Stimulated activated CD8-positive, alpha-beta memory T cell treated with anti-CD3 and anti-CD28 coated beads, Interleukin-7, amount 100 ng/mL, for 1 hour (primary cell): ENCODE measurements at places on chromosomes 7 and 10.

- DNase-seq = no peak
Observed at GRCh38 chr10:63759335-63759734, 238.1 kb downstream of the REEP3 start.

DNA sequence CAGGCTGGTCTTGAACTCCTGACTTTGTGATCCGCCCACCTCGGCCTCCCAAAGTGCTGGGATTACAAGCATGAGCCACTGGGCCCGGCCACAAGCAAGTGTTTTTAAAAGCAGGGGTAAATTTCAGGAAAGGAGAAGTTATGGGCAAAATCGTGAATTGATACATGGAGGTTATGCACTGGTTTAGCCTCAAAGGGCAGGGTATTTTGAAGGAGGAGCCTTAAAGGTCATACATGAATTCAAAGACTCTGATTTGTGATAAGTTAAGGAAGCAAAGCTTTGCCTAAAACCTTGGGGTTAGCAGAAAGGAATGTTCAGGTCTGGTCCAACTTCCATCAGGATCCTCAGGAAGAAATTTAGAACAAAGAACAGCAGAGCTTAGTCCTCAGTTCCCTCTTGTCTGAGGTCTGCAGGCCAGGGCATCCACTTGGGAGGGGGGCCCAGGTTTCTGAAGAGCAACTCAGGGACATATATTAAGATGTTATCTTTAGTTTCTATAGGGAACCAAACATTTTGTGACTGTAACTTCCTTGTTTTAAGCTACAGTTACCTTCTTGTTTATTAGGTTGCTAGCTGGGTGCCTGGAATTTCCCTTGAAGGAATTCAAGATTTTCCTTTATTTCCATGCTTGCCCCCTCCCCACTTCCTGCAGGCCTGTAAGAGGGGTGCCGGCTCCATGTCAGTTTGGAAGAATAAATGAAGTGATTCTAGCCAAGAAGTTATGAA is 2.8 kb upstream of the REPIN1 start:
- no peak for DNase-seq

DNA sequence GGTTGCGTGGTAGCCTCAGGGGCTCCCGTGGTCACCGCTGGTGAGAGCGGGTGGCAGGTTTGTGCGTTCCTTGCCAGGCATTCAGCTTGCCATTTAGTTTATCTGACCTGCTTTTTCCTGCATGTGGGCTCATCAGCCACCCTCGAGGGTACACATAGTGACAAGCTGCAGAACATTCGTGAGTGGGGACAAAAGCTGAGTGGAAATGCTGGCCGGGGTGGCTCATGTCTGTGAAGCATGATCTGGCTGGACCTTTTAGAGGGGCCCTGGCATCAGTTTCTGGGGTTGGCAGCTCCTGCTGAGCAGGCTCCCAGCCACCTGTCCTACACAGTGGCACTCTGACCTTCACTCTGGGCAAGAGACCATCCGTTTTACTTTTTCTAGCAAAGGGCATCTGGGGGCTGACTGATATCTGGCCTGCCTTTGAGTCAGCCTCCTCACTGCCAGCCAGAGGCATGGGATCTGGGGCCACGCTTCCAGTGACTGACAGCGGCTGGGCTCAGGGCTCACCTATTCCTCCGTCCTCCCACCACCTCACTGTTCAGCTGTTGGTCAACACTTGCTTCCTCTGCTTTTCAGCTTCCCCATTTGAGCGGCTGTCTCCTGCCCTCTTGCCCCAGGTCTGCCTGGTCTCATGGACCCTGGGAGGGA is 75.0 kb downstream of the LANCL2 start:
- DNase-seq = no peak

DNA sequence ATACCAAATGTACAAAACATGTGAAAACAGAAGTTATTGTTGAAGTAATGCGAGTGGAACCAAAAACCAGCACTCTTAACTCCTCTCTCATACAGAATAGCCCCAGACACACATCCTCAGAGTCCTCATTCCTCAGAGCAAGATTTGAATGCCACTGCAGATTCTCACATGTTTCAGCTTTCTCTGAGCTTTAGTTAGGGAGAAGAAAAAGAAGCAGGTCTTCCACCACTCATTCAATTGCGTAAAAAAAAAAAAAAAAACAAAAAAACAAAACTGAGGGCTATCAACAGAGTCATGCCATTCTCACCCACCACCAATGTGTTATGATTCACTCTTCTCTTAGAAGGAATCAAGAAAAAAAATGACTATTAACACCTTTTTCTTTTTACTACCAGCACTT is 287.7 kb downstream of the IPMK start:
- DNase-seq = no peak

DNA sequence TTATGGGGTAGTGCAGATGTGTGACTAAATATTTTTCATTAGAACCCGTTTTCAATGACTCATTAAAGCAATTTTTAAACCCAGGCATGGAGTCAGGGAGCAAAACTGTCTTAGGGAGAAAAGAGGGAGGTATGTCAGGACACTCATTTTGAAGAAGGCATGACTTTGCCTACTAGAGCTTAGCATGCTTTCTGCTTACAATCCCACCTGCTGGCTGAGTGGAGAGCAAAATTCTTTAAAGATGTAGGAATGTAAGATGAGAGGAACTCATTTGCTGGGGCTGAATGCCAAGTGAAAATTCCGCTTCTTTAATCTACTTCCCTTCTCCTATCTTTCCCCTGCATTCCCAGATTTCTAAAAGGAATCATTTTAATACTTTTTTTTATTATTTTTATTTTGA is 232.6 kb downstream of the GALNT17 start:
- no peak for DNase-seq
